ENCODE measurements at places on chromosomes 4 and X.

GRCh38 chrX:21970326-21970725 lies 29.8 kb downstream of the SMS start:
- no peak for DNase-seq

GRCh38 chr4:140952717-140953116 lies 180.6 kb downstream of the RNF150 start:
- no peak for DNase-seq

- no peak for DNase-seq
Measured at GRCh38 chr4:9927341-9928007, 93.8 kb downstream of the SLC2A9 start.

DNA sequence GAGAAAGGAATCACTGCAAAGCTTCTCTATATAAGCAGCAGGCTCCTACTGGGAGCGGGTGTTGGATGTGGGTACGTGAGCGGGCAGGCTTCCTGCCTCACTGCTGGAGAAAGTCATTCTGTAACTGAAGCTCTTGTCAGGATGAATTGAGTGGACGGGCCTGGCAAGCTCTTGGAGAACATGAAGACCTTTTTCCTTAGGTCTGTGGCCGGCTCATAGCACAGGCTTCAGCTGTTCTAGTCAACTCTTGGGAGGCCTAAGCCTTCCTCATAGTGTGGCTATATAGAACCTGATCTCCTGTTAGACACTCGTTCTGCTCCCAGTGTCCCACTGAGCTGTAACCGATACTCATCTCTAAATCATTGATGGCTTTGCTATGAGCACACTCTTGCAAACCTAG lies 108.2 kb upstream of the GPC4 start:
- DNase-seq, result no peak

GRCh38 chrX:134171661-134172587 lies 65.1 kb upstream of the CCDC160 start:
- peak; percentile 16 for DNase-seq

GRCh38 chrX:16750136-16750535 lies 30.7 kb downstream of the SYAP1 start:
- no peak for DNase-seq

DNA sequence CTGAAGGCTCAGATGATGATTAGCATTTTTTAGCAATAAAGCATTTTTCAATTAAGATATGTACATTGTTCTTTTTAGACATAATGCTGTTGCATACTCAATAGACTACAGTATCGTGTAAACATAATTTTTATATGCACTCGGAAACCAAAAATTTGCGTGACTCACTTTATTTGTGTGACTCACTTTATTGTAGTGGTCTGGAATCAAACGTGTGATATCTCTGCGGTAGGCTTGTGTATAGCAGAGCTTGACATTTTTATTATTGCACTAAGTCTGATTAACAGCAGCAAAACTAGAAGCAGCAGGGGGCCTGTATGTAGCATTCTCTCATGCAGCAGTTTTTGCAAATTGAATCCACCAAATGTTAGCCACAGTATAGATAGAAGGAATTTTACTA lies 119.1 kb upstream of the PRDX4 start:
- DNase-seq, result no peak
